Thymus (tissue), 14 donors: ENCODE measurements at places on chromosomes 12 and 14.

DNA sequence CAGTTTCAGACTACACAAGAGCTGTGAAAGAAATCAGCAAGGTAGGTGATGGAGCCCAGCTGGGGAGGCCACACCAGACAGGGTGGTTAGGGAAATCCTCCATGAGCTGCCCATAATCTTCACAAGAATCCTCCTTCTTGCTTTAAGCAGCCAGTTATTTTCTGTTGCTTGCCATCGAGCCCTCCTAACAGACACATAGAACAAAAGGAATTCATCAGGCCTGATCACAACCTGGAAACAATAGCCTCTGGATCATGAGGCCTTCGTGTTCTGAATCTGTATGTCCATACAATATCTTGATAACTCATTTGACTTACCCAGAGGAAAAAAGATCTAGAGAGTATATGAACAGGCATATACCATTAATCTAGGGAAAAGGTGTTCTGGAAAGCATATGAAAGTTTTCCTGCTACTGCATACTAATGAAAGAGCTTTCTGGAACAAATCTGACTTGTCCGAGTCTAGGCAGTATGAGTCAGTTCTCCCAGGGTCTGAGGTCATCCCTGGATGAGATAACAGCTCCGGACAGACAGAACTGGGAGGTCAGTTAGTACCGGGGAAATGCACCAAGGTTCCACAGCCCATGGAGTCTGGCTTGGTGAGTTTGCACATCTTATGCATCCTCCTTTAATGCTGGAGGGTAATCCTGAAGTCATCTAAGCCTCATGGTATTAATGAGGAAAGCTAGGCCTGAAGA, 52.8 kb upstream of the ELK3 start:
- no peaks in the 10 kb centered on the region for H3K36me3 ChIP-seq
- H3K4me1 ChIP-seq = peaks cover 15% of the 10 kb centered on the region
- DNase-seq = no peak
- H3K27me3 ChIP-seq = no peaks in the 10 kb centered on the region
- no peak overlapping the region for H3K4me3 ChIP-seq

DNA sequence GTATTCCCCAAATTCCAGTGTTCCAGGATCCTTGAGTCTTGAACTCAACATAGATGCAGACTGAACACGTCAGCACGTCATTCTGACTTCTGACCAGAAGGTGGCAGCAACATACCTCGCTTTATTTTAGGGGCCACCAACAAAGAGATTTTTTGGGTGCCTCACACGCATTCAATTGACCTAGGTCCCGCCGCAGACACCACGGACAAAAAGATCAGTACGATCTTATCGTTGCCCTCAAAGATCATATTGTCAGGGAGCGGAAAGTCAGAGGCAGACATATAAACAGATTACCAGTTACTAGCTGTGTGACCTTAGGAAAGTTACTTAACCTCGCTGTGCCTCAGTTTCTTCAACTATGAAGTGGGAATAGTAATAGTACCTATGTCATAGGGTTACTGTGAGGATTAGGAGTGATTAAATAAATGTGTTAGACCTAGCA, 6.5 kb upstream of the PRPH start:
- peak; percentile 48 for DNase-seq
- H3K4me1 ChIP-seq = no peaks in the 10 kb centered on the region
- H3K27ac ChIP-seq = no peak overlapping the region
- H3K4me3 ChIP-seq = no peak overlapping the region

DNA sequence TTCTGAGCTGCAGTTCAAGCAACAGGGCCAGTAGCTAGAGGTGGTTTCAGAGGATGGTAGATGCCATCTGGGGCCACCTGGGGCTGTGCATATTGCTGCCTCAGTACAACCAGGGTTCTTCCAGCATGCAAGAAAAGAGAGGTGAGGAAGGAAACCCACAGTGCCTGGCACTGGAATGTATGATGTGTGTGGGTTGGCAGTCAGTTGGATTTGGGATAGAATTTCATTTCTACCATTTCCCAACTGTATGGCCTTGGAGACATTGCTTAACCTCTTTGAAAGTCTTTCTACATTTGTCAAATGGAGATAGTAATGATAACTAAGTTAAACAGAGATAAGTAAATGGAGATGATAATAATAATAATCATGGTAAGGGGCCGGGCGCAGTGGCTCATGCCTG, 10.2 kb upstream of the LRRC10 start:
- no peak for DNase-seq
- H3K4me1 ChIP-seq = no peaks in the 10 kb centered on the region
- no peaks in the 10 kb centered on the region for H3K27me3 ChIP-seq
- H3K36me3 ChIP-seq = no peaks in the 10 kb centered on the region
- H3K4me3 ChIP-seq = no peak overlapping the region

GRCh38 chr12:27020761-27021160, 1.6 kb upstream of the MED21 start:
- H3K4me3 ChIP-seq = no peak overlapping the region
- H3K27me3 ChIP-seq = no peaks in the 10 kb centered on the region
- H3K4me1 ChIP-seq = peaks cover 40% of the 10 kb centered on the region
- DNase-seq = no peak
- H3K36me3 ChIP-seq = no peaks in the 10 kb centered on the region
- H3K27ac ChIP-seq = no peak overlapping the region

DNA sequence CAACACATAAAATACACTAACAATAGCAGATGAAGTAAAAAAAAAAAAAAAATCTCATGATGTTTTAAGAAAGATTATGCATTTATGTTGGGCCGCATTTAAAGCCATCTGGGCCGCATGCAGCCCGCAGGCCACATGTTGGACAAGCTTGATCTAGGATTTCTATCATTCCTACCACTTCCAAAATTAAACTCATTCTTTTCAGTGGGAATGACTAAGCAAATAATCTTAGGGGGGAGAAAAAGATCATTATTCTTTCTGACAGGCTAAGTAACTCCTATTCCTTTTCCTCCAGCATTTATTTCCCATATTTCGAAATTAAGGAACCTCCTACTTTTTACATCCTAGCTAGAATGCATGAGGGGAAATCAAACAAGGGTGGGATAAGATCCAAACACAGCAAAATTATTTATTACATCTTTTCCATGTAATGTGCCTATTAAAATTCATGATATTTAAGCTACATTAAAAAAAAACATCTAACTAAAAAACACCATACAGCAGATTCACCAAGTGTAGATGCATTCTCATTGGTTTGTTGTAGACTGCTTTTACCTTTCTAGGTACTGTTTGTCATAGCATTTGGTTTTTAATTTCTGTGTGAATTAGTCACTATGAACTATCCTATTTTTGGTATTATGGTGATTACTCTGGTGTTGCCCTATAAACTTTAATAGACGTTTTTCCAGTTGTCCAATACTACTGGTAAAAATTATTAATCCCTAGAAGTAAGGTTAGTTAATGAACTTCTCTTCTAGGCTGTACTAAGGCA, 76.1 kb downstream of the RASSF8 start:
- no peaks in the 10 kb centered on the region for H3K36me3 ChIP-seq
- H3K4me3 ChIP-seq = no peak overlapping the region
- H3K27me3 ChIP-seq = no peaks in the 10 kb centered on the region
- H3K27ac ChIP-seq = no peak overlapping the region

DNA sequence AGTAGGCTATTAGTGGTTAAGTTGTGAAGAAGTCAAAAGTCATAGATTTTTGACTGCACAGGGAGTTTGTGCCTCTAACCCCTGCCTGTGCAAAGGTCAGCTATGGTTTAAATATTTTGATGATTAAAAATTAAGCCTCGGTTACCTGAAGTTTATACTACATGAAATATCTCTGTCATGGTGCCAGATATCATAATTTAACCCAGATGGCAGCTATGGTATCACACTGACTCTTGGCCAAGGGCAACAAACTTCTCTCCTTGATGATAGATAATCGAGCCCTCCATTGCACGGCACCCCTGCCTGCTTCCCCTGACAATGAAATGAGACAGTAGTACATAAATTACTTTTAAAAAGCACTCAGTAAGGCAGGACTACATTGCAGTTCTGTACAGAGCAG, 80.8 kb downstream of the SLC35F4 start:
- H3K27me3 ChIP-seq = no peaks in the 10 kb centered on the region
- no peaks in the 10 kb centered on the region for H3K4me1 ChIP-seq
- no peak overlapping the region for H3K27ac ChIP-seq

DNA sequence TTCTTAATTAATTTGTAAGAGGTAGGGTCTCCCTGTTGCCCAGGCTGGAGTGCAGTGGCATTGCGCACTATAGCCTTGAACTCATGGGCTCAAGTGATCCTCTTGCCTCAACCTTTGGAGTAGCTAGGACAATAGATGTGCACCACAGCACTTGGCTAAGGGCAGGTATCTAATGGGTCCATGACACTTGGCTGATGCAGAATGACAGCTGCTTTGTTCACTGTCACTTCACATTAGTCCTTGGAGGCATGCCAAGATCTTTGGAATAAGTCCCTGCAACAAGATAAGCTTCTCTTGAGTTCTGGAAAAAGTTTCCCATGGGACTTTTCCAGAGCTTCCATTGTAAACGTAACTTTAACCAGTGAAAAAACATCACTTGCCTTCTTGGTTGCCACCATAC, 23.4 kb downstream of the COQ6 start:
- DNase-seq = no peak
- peaks cover 9% of the 10 kb centered on the region for H3K36me3 ChIP-seq
- H3K4me3 ChIP-seq = no peak overlapping the region
- no peaks in the 10 kb centered on the region for H3K27me3 ChIP-seq

DNA sequence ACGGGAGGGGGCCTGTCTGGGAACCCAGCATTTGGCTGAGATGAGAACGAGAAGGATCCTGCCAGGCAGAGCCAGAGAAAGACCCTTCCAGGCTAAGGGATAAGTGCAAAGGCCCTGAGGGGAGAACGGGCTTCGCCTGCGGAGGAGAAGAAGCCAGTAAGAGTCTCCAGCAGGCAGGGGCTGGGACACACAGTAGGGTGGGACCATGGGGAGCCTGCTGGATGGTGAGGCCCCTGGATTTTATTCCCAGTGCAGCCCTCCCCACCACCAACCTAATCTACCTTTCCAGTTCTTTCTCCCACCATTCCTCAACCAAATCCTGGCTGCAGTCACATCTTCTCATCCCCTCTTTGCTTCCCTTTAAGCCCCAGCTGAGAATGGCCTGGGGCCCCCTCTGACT, 12.6 kb downstream of the RAPGEF3 start:
- H3K4me1 ChIP-seq = peaks cover 10% of the 10 kb centered on the region
- H3K27me3 ChIP-seq = peaks cover 25% of the 10 kb centered on the region
- no peaks in the 10 kb centered on the region for H3K36me3 ChIP-seq
- no peak overlapping the region for H3K4me3 ChIP-seq

- DNase-seq = no peak
- H3K27me3 ChIP-seq = no peaks in the 10 kb centered on the region
- peak overlapping the region; percentile 38 for H3K27ac ChIP-seq
- no peak overlapping the region for H3K4me3 ChIP-seq
- H3K36me3 ChIP-seq = no peaks in the 10 kb centered on the region
These were observed 105.2 kb downstream of the MED13L start for GRCh38 chr12:116172224-116172849.

- no peaks in the 10 kb centered on the region for H3K27me3 ChIP-seq
- DNase-seq = no peak
- H3K27ac ChIP-seq = no peak overlapping the region
- no peaks in the 10 kb centered on the region for H3K4me1 ChIP-seq
These were observed 145.1 kb upstream of the C14orf180 start for GRCh38 chr14:104434214-104435076.

- DNase-seq = no peak
- H3K4me1 ChIP-seq = no peaks in the 10 kb centered on the region
- H3K27me3 ChIP-seq = peaks cover 35% of the 10 kb centered on the region
These were observed 117.7 kb upstream of the C14orf180 start for GRCh38 chr14:104461676-104462449.

GRCh38 chr12:108075561-108075960, 53.5 kb upstream of the WSCD2 start:
- no peaks in the 10 kb centered on the region for H3K4me1 ChIP-seq
- H3K27ac ChIP-seq = no peak overlapping the region
- no peak for DNase-seq
- no peaks in the 10 kb centered on the region for H3K27me3 ChIP-seq

DNA sequence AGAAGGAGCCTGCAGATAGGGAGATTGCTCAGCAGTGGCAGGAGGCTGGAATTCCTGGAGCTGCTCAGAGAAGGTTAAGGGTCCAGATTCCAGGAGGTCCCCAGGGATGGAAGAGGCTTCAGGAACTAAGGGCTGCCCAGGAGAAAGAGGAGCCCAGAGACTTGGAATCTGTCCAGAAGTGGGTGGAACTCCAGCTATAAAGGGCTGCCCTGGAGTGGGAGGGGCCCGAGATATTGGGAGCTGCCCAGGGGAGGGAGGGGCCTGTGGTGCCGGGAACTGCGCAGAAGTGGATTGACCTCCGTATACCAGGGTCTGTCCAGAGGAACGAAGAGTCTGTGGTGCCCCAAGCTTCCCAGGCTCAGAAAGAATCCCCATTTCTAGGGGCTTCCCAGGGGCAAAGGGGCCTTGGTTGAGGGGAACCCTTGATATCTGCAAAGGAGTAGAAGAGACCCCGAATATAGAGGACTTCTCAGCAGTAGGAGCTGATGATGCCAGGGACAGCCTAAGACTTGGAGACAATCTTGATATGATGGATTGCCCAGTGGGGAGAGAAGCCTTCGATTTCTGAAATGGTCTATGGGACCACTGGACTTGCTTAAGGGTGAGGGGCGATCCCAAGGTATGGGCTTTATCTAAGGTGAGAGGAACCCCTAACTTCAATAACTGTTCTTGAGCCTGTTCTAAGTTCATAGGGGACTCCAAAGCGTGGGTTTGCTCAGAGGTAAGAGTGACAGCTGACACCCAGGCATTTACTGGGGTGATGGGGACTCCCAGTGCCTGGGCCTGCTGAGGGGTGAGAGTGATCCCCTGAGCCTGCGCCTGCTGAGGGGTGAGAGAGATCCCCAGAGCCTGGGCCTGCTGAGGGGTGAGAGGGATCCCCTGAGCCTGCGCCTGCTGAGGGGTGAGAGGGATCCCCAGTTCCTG, 45.0 kb downstream of the FAM186A start:
- no peak for DNase-seq
- no peak overlapping the region for H3K4me3 ChIP-seq
- no peaks in the 10 kb centered on the region for H3K36me3 ChIP-seq
- H3K4me1 ChIP-seq = no peaks in the 10 kb centered on the region
- H3K27me3 ChIP-seq = no peaks in the 10 kb centered on the region
- H3K27ac ChIP-seq = no peak overlapping the region

- H3K27ac ChIP-seq = no peak overlapping the region
These were observed 7.3 kb upstream of the C12orf50 start for GRCh38 chr12:88036353-88036965.

DNA sequence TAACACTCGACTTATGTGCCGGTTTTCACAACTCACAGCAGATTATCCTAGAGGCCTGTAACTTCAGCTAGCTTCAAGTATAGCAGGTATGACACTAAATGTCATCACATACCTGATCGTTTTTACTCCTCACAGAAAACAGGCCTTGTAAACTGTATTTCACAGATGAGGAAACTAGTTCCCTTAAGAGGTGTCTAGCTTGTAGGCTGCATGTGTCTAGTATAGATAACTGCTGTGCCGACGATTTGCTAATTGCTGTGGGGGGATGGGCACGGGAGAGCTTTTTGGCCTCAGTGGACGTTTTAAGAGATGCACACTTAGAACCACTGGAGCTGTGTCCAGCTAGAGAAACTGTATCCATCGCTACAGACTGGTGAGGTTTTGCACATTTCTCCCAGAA, 78.8 kb downstream of the PAPOLA start:
- H3K27ac ChIP-seq = no peak overlapping the region
- H3K27me3 ChIP-seq = peaks cover under 1% of the 10 kb centered on the region

GRCh38 chr14:75059642-75060041, 4.2 kb downstream of the ACYP1 start:
- H3K4me3 ChIP-seq = no peak overlapping the region
- peaks cover 10% of the 10 kb centered on the region for H3K4me1 ChIP-seq
- H3K27ac ChIP-seq = no peak overlapping the region
- no peaks in the 10 kb centered on the region for H3K27me3 ChIP-seq
- no peak for DNase-seq
